ENCODE measurements at places on chromosomes 16 and 17.

DNA sequence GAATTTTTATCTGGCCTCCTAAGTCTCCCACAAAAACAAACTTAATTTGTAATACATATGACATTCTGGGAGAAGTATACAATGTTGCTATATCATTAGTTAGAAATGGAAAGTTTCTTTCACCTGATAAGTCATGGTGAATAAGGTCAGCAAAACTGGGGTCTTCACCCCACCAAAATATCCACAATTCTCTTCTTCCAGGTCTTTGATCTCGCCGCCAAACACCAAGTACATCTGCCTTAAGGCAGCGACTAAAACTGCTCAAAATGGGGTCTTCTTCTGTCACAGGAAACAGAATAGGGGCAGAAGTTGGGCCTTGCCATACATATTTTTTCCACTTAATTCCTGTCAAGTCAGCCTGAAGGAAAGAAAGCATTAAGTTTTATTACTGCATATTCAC, 2.1 kb downstream of the MED13 start:
- DNase-seq, result no peak

GRCh38 chr17:79539944-79540705, 70.7 kb downstream of the RBFOX3 start:
- DNase-seq, result no peak

DNA sequence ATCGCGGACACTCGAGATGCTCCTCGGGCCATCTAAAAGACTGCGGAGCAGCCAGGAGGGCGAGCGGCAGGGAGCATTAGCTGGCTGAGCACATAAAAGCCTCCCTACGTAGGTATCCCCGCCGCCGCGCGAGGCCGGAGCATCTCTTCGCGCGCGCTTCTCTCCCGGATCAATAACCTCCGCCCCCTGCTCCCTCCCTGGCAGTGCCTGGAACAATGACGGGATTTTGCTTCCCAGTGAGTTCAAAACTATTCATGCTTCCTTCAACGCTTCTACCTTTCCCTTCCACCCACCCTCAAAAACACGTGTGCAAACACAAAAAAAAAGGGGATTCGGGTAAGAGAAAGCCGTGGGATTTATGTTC, 984 bp downstream of the CENPV start:
- no peak for DNase-seq

DNA sequence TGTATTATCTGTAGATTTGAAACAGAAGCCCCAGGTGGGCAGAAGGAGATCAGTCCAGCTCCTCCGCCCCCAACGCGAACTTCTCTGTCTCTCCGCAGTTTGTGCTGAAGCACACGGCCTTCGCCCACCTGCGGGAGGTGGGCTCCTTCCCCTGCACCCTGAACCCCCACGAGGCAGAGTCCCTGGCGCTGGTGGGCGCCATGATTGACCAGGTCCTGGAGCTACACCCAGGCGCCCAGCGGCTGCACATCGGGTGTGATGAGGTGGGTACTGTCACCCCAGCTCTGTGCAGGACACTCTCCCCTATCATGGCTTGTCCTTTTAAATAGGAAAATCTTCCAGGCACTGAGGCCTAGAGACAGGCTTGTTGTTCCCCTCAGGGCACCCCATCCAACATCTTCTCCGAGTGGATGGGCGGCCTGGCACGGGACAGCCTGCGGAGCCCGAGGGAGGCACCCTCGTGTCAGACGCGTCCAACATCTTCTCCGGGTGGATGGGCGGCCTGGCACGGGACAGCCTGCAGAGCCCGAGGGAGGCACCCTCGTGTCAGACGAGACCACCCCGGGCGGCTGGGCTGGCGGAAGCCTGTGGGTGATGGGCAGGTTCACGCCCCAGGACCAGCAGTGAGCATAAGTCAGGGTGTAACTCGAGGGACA, 15.3 kb upstream of the OGFOD3 start:
- DNase-seq, result no peak

GRCh38 chr17:74410001-74410443, 21.9 kb upstream of the GPRC5C start:
- DNase-seq, result no peak

DNA sequence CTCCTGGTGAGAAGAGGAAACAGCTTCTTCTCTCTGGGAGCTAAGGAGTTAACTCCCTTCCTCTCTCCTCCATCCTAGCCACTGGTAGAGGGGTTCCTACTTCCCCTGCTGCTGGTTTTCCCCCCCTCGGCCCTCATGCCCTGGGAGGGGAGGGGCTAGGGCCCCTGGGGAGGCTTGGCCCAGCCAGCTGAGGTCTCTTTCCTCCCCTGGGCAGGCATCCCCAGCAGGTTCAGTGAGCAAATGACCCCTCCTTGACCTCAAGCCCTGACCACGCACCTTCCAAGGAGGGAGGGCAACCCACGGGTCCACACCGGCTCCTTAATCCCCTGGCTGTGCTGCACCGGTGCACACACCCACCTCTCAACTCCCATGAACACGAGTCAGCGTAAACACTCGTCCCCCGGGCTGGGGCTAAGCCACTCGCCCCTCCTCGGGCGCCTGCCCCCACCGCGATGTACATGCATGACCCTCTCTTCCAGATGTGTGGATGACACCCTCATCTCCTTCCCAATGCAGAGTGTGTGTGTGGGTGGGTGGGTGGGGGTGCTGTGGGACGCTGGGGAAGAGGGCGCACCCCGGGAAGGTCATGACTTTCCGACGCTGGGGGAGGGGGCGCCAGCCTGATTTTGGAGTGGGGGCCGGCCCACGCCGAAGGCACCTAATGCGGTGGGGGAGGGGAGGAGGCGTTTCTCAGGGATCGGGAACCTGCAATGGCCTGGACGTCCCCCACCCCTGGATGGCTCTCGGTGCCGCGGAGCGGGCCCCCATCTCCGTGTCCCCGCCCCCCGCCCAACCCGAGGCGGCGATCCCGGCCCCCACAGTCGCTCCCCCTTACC, 33.7 kb downstream of the SRCIN1 start:
- DNase-seq, result peak; percentile 1

GRCh38 chr17:80477647-80478478, 1.5 kb upstream of the NPTX1 start:
- no peak for DNase-seq

DNA sequence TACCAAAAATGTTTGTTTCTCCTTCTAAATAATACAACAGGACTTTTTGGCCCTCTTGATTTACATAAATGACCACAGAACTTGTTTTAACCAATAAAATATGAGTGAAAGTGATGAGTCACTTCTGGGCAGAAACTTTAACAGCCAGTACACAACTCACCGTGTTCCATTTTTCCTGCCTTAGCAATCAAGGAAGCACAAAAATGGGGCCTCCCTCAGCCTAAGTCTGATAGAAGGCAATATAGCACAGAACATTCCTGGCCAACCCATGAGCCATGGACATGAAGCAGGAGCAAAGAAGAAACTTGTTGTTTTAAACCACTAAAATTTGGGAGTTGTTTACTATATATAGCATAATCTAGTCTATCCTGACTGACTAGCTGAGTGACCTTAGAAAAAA, 61.1 kb upstream of the MTMR4 start:
- DNase-seq, result no peak

- DNase-seq, result no peak
Measured at GRCh38 chr16:66380421-66380820, 13.9 kb downstream of the CDH5 start.

- no peak for DNase-seq
Measured at GRCh38 chr17:27348196-27348595, 54.3 kb downstream of the WSB1 start.

DNA sequence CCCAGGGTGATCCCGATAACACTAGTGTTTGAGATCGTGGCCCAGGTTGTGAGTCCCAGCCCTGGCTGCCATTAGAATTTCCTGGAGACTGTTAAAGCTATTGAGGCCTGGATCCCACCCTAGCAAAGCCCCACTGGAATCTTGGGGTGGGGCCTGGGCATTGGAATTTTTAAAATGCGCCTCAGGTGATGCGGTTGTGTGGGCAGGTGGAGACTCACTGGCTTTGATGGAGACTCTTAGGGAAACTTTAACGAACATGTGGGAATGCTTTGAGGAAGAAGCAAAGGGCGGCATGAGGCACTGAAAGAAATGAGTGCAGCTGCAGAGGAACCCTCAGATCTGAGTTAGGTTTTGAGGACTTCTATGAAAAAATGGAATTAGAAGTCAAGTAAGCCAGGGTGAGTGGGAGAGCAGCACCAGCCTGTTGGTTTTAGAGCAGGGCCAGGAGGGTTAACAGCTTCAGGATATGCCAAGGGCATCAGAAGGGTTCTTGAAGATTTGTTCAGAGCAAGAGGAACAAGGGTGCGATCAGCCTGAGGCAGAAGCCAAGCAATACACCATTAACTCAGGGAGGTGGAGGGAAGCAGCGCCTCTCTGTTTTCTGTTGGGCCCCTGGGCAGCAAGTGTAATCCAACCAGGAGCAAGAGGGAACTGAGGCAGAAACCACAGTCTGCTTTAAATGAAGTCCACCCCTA, 42.5 kb downstream of the KSR1 start:
- no peak for DNase-seq

DNA sequence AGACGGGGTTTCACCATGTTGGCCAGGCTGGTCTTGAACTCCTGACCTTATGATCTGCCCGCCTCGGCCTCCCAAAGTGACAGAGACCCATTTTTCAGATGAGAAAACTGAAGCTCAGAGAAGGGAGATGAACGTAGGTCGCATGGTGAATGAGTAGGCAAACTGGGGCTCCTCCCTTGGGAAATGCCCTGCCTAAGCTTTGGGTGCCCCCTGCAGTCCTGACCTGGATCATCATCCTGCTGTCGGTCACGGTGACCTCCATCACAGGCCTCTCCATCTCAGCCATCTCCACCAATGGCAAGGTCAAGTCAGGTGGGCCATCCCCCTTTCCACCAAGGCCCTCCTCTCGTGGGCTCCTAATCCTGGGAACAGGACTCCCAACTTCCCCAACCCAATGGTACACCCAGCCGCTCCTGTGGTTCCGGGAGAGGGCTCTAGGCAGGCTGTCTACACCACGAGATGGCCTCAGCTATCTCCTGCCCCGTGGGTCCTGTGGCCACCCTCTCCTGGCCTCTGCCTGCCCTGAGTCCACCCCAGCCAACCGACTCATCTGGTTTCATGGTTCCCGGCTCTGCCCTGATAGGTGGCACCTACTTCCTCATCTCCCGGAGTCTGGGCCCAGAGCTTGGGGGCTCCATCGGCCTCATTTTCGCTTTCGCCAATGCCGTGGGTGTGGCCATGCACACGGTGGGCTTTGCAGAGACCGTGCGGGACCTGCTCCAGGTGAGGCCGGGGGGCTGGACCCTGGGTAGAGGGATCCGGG, 4.7 kb downstream of the SLC12A3 start:
- DNase-seq, result no peak

DNA sequence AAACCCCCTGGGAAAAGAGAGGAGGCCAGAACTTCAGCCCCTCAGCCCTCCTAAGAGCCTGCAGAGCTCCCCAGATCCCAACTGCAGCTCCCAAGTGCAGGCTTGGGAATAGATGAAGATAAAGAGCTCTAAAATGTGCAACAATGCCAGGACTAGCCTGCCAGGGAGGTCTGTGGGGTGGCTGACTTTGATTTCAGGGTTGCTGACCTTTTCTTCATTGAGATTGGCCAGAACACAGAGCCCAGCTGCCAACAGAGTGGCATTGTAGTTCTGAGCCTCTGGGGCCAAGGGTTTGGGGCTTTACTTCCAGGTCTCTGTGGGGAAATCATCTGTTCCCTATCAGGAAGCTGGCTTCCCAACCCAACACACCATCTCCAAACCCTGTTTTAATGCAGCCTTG, 120.6 kb downstream of the COPRS start:
- DNase-seq, result no peak

DNA sequence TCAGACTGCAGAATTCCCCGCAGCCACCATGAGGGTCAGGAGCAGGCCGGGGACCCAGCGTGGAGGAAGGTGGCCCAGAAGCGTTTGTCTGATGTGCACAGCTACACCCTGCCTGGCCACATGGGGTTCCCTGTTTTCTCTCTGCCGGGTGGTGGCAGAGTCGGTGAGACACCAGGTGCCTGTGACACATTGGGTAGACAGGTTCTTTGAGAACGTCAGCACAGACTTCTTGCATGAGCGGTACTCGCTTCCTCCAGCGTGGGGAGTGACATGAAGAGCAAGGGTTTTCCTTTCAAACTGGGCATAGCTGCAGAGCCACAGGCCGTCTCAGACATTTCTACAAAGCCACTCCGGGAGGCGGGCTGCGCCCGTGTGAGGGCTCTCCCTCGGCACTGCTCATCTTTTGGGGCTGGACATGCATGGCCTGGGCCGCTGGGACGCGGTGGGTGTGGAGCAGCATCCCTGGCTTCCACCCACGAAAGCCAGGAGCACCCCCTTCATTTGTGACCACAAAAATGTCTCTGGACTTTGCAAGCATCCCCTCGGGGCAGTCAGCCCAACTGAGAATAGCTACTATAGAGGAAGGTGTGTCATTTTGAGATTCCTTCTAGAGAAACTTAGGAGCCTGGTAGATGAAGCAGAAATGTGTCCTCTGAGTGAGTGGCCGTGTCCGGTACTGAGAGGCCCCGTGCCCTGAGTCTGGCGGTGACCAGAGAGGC, 26.0 kb downstream of the NME3 start:
- no peak for DNase-seq

DNA sequence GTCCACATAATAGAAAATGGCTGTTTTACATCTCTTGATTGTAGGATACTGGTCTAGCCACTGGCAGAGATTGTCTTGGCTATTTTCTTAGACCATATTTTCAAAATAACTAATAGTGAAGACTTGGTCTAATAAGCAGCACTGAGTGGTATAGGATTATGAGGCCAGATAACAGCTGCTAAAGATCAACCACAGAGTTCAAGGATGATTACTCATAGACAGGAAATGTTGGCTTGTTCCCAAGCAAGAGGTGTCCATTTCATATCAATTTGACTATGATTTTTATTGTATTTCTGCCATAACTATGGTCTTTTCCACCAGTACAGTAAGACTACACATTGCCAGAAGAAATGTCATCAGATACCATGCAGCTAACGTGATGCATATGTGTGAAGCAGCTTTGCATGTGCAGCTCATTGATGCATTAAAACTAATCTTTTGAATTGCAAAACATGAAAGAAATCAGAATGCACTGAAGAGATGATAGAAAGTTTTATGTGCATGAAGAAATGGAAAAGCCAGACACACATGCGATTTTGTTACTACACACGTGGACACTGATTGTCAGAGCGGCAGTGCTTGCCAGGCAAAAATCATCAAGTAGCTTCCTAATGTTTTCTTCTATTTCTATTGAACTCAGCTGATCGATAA, 693.3 kb downstream of the CDH11 start:
- DNase-seq, result no peak

GRCh38 chr17:76384222-76384986, at the start of gene SPHK1:
Gene SPHK1, plus strand, starts transcription at chr17:76384609. Its CDS starts 1,036 bp downstream, at chr17:76385645.
- DNase-seq, result no peak

GRCh38 chr17:71828182-71828596, 292.6 kb upstream of the SOX9 start:
- no peak for DNase-seq

DNA sequence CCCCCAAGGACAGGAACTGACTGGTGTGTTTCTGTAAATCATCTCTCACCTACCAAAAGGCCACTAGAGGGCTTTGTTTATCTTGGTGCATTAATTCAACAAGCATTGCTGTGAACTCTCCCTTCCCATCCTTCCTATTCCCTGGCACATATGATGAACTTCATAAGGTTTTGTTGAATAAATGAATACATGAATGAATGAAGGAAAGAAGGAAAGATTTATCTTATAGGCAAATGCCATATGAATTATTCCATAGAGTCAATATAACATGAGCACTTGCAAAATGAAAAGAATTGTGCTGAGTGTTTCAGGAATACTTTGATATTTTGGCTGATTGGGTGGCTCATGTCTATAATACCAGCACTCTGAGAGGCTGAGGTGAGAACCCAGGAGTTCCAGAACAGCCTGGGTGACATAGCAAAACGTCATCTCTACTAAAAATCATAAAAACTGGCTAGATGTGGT, 4.3 kb downstream of the SPDYE4 start:
- no peak for DNase-seq
